Natural killer cell (primary cell): ENCODE measurements at places on chromosomes 2 and 18.

GRCh38 chr18:8351161-8351560 lies 258.1 kb upstream of the RAB12 start:
- no peak for DNase-seq
- H3K4me3 ChIP-seq, result no peak overlapping the region
- no peaks in the 10 kb centered on the region for H3K27me3 ChIP-seq
- H3K4me1 ChIP-seq, result no peaks in the 10 kb centered on the region

GRCh38 chr2:34368304-34368703 lies 769.2 kb upstream of the FAM98A start:
- H3K36me3 ChIP-seq, result no peaks in the 10 kb centered on the region
- no peaks in the 10 kb centered on the region for H3K4me1 ChIP-seq
- H3K4me3 ChIP-seq, result no peak overlapping the region
- no peak overlapping the region for H3K27ac ChIP-seq
- H3K27me3 ChIP-seq, result no peaks in the 10 kb centered on the region
- no peak for DNase-seq

DNA sequence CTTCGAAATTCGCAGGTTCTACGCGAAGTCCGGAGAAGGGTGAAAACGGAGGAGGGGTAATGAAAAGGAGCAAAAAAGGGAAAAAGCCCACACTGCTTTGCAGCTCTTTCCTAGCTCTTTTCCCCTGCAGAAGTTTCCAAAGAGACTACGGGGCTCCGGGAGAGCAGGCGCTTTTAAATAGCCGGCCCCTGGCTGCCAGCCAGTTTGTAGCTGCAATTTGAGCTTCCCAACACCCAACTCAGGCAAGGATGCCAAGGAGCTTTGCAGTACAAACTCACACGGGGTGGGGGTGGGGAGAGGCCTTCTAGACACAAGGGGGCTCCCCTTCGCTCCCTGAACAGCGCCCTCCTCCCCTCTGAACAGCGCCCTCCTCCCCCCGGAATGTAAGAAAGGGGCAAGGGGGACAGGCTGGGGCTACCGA lies at the start of gene IGFBP5:
IGFBP5 (minus strand) TSS at position 149 of the 421 bp plus-strand sequence. CDS start 774 bp downstream, outside the sequence.
- H3K4me1 ChIP-seq, result peaks cover 28% of the 10 kb centered on the region
- H3K27ac ChIP-seq, result no peak within 1 kb of the TSS
- no peak within 1 kb of the TSS for H3K4me3 ChIP-seq
- no peaks in the 10 kb centered on the region for H3K36me3 ChIP-seq

DNA sequence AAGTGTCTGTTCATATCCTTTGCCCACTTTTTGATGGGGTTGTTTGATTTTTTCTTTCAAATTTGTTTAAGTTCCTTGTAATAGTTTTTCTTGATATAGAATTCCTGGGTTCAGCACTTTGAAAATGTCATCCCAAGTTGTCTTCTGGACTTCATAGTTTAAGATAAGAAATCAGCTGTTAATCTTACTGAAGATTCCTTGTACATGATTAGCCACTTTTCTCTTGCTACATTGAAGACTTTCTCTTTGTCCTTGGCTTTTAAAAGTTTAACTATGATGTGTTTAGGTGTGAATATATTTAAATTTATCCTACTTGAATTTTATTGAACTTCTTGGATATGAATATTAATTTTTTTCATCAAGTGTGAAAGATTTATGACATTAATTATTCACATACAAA lies 387.2 kb upstream of the CWC22 start:
- H3K4me3 ChIP-seq, result no peak overlapping the region
- no peaks in the 10 kb centered on the region for H3K36me3 ChIP-seq
- no peak for DNase-seq
- no peaks in the 10 kb centered on the region for H3K4me1 ChIP-seq

- DNase-seq, result no peak
- H3K36me3 ChIP-seq, result no peaks in the 10 kb centered on the region
- no peaks in the 10 kb centered on the region for H3K4me1 ChIP-seq
- H3K27ac ChIP-seq, result no peak overlapping the region
These were observed 114.9 kb upstream of the XIRP2 start for GRCh38 chr2:166773308-166773949.

DNA sequence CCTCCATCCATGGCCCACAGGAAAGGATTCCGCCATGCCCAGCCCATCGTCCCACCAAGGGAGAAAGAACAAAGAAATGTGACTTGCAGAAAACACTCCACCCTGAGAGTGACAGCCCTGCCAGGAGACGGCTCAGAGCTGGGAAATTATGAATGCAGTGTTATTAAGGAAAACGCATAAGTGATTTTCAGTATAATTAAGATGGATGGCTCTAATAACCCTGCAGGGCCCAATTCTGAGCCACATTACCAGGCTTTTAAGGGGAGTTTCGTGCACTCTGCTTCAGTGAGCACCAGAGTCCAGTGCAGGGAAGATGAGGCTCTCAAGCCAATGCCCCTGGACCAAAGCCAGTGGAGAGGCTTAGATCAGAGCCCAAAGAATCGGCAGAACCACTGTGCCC lies 10.6 kb upstream of the TEX51 start:
- DNase-seq, result no peak
- H3K27me3 ChIP-seq, result no peaks in the 10 kb centered on the region
- no peak overlapping the region for H3K27ac ChIP-seq
- H3K36me3 ChIP-seq, result no peaks in the 10 kb centered on the region
- no peak overlapping the region for H3K4me3 ChIP-seq

GRCh38 chr18:10441472-10441871 lies 13.0 kb upstream of the APCDD1 start:
- no peaks in the 10 kb centered on the region for H3K36me3 ChIP-seq
- DNase-seq, result no peak
- no peak overlapping the region for H3K27ac ChIP-seq
